ENCODE measurements at places on chromosomes 3 and 15.

DNA sequence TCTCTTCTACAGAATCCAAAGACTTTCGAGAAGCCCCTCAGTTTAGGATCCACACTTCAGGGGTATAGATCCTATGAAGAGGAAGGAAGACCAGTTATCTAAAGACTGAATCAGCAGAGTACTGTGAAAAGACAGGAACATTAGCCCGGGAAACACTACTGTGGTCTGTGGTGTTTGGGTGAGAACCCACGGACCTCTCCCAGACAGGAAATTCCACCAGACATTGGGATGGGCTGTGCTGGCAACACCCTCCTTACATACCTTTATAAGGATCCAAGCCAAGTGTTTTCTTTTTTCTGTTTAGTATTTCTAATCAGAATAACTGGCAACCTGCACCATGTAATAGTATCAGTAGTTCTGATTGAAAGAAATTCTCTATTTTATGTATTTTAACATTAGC, 14.1 kb downstream of the TMEM207 start:
- no peak for DNase-seq

DNA sequence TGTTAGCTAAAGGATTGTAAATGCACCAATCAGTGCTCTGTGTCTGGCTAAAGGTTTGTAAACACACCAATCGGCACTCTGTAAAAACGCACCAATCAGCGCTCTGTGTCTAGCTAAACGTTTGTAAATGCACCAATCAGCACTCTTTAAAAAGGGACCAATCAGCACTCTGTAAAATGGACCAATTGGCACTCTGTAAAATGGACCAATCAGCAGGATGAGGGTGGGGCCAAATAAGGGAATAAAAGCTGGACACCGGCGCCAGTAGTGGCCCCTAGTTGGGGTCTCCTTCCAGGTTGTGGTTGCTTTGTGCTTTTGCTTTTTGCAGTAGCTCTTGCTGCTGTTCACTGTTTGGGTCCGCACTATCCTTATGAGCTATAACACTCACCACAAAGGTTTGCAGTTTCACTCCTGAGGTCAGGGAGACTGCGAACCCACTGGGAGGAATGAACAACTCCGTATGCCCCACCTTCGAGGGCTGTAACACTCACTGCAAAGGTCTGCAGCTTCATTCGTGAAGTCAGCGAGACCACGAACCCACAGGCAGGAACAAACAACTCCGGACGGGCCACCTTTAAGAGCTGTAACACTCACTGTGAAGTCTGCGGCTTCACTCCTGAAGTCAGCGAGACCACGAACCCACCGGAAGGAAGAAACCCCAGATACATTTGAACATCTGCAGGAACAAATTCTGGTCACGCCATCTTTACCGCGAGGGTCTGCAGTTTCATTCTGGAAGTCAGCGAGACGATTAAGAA, 1.1 kb upstream of the SUCLG2 start:
- DNase-seq, result no peak

GRCh38 chr15:66866656-66867055, 164.6 kb downstream of the SMAD6 start:
- no peak for DNase-seq

DNA sequence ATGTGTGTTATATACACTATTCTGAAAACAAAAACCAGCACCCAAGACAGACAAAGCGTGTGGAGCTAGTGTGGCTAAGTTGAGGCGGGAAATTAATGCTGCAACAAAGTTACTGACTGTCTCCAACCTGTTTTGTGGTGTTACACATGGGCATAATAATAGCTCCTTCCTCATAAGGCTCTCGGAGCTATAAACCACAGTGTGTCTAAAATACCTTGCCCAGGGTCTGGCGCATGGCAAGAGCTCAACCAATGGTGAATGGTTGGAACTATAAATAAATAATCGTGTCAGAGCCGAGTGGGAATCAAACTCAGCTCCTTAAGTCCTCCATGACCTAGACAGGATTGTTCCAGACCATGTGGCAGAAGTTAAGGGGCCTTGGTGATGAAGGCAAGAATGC, 35.9 kb upstream of the TFRC start:
- DNase-seq, result no peak

- DNase-seq, result no peak
Observed at GRCh38 chr3:16319723-16320122, 54.7 kb downstream of the OXNAD1 start.

DNA sequence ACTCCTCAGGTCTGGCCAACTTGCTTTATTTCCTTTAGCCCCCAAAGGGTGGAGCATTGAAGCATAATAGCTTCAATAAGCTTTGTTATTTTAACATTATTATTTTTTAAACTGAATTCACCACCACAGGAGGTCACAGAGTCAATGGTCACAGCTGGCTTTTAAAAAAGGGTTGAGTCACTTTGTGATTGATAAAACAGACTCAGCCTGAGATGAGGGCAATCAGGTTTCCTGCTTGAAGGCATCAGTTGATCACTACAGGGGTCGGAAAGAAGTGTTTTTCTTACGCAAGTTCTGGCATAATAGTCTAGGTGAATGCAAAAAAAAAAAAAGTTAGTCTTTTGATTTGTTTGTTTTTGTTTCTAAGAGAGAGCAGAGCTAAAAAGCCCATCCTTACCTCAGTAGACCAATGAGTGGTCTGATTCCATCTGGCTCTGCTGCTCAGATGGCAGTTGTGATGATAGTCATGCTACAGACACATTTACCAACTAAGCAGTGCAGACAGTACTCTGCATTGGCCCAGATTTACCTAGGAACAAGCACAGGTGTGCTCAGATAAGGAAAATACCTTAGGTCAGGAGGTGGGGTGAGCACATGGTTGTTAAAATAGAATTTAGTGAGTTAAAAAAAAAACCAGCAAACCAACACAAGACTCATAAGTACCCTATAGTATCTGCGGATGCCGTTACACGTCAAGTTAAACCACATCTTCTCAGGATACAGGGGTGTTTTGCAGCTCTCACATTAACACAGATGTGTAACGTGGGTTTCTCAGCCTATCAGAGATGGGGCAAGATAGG, 22.6 kb downstream of the ZNF80 start:
- DNase-seq, result no peak

DNA sequence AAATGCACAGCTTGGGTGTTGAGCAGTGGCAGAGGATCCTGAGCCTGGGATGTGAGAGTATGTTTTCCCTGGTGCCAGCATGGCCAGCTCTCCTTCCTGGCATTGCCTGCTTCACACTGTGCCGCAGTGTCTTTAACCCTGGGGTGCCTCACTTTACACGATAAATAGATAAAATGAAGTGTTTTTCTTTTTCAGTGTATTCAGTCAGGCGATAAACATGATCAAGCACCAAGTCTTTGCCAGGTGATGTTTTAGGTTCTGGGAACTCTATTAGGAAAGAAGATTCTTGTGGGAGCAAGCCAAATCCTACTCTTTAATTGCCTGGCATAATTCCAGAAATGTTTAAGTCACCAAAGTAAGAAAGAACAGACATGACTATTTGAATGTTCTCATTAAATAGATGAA, 14.0 kb downstream of the ABHD6 start:
- no peak for DNase-seq

DNA sequence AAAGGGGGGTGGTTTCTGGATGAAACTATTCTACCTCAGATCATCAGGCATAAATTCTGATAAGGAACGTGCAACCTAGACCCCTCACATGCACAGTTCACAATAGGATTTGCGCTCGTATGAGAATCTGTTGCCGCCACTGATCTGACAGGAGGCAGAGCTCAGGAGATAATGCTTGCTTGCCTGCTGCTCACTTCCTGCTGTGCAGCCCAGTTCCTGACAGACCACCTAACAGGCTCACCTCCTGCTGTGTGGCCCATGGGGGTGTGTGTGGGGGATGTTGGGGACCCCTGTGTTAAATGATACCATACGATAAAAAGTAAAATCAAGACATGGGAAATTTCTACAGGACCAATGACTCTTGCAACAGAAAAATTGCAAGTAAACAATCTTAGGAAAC, 24.0 kb downstream of the CP start:
- DNase-seq, result no peak

DNA sequence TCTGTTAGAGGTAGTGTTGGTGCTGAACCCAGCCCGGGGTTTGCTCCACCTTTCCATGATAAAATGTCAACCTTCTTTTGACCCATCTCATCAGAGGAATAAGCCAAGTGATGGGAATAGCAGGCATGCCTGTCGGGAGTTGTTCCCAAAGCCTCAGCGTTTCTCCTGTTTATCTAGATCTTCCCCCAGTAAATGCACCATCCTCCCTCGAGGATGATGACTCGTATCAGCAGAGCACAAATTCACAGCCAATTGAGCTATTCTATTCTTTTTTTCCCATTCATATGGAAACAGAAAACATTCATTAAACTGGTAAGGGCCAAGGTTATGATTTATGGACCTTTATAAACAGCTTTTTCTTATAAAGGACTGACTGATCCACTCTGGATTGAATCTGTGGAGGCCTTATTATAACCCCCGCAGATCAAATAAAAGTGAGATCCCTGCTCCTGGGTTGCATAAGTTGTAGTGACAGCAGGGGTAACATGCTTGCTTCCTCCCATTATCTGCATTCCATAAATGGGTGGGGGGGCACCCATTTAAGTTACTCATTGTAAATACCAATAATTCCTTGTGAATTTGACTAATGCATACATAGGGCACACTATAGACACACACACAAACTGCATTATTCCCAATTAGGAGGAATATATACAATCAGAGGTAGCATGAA, 207.3 kb downstream of the PLCL2 start:
- DNase-seq, result no peak

- no peak for DNase-seq
Observed at GRCh38 chr3:72162649-72163184, 377.8 kb upstream of the PROK2 start.

- DNase-seq, result no peak
Observed at GRCh38 chr3:161266731-161267150, 45.6 kb downstream of the NMD3 start.

GRCh38 chr15:57784081-57784511, 77.6 kb downstream of the POLR2M start:
- DNase-seq, result no peak

GRCh38 chr15:64224511-64224910, 61.7 kb upstream of the PPIB start:
- no peak for DNase-seq

- no peak for DNase-seq
Observed at GRCh38 chr3:132637590-132637989, 22.0 kb downstream of the ACAD11 start.

DNA sequence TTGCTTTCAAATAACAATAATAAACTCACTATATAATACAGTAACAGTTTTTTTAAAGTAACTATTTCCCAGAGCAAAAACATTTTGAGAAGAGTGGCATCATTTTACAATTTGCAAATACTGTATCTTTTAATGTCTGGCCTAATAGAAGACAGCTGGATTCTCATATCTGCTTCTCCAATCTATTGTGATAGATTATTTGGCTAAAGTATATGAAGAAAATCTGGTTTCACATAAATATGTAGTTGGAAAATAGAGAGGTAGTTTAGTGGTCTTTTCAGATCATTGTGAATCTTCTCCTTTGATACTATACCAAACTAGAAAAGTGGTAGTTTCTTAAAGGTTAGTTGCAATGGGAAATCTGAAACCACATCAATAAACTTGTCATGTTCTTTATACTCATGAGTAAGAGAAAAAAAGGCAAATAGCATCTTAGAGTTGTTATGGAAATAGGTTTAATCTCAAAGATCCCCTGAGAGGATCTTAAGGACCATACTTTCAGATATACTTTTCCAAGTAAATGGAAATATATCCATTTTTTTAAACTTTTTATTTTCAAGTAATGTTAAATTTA, 124.8 kb upstream of the NR2E3 start:
- no peak for DNase-seq

DNA sequence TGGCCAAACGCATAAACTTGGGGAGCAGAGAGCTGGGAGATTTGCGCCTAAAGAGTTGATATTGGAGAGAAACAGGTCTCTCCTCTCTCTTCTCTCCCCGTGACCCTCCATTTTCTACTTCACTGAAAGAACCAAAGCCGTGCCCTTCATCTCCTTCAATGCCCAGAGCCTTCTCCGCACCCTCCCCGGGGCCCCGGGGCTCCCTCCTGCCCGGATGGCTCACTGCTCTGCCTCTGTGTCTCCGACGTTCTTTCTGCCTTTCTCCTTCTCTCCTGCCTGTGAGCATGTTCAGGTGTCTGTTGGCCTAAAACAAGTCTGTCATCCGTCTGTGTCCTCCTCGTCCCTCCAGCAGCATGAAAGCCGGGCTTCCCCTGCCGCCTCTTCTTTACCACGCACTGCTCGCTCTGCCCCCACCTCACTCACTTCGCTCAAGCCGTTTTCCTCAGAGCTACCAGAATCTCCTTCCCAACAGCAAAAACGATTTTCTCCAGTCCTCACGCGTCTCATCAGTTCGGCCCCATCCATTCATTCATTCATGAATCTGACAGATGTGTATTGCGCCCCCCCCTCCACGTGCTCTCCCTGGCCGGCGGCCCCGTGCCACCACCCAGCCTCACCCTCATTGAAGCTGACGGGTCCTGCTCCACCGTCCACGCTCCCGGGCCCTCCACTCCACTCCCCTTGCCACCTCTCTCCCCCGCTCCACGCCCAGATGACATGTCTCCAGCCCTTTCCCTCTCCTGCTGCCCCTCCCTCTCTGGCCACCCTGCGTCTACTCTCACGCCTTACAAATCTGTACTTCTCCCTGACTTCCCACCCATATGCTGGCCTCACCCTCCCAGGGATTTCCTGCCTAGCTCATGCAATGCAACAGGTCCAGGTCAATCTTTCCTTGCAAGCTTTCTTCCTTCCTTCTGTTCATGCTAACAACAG, 10.2 kb downstream of the MUC4 start:
- no peak for DNase-seq

DNA sequence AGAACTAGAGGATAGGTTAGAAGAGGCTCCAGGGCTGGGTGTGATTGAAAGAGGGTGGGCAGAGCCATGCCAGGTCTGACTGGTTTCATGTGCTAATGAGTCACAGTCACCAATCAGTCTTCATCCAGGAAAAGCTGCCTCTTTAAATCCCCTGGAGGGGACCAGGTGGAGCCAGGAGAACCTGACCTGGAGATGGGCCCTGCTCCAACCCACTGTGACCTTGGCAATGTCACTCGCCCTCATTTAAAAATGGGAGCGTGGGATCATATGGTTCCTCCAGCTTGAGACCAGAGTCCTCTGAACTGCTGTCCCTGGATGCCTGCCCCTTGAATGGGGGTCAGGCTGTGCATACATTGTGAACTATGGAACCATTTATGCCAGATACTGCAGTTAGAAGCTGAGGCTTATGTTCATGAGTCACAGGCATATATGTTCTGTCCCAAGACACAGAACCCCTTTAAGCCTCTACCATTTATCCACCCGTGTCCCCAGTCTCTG, 23.0 kb downstream of the HES1 start:
- DNase-seq, result no peak

GRCh38 chr3:165644331-165644730, 192.9 kb downstream of the BCHE start:
- DNase-seq, result no peak

DNA sequence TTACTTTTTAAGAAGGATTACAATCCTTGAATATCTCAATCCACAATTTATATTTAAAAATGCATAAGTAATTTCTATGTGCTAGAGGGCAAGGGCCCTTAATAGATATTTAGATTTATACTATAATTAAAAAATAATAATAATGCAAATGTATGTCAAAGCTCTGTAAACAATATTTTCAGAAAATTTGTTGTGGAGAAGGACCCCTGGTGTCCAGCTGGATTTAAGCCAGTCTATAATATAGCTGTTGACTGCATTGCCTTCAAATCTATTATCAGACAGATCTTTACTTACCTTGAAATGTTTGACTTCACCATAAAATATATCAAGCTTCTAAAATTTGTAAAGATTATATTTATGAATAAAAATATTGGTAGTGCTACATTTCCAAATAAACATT, 65.6 kb downstream of the ZBTB20 start:
- DNase-seq, result peak; percentile 33
